ENCODE measurements at places on chromosomes 2 and 18.

- no peak for ATAC-seq
Observed at GRCh38 chr18:48026216-48026615, 95.8 kb upstream of the SMAD2 start.

DNA sequence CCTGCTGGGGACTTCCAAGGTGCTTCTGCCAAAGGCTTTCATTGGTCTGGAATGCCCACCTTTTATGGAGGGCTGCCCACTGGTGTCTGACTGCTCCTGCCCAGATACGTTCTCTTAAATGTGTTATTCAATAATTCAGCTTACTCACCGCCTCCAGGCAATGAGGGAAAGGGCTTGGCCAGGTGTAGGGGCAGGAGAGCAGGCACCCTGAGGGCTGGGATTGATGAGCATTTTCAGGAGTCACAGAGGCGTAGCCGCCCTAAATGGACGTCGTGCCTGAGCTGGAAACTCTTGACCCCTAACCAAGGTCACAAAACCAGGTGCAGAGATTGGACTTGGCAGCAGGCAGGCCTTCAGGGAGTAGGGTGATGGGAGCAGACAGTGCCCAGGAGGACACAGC, 26.8 kb downstream of the MAL start:
- ATAC-seq, result peak; percentile 41

DNA sequence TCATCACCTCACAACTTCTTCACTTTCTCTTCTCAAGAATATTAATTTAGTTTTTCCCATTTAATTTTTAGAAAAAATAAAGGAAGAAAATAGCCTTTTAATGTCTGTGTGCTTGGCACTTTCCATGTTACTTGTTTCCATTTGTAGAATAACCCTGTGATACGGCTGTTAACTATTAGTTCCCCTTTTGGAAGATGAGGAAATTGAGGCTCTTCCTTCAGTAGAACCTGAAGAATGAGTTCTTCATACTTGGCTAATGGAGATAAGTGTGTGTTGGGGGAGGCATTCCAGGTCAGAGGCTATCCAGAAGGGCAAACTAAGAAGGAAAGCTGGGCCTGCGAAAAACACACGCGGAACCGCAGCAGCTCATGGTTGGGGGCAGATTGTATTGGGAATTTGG, 38.3 kb downstream of the ZNF532 start:
- no peak for ATAC-seq

- no peak for ATAC-seq
Observed at GRCh38 chr2:226916669-226917068, 80.8 kb downstream of the RHBDD1 start.

GRCh38 chr2:1431886-1432400, 18.7 kb downstream of the TPO start:
- no peak for ATAC-seq

- ATAC-seq, result no peak
Observed at GRCh38 chr2:128593879-128594650, 275.4 kb upstream of the HS6ST1 start.

DNA sequence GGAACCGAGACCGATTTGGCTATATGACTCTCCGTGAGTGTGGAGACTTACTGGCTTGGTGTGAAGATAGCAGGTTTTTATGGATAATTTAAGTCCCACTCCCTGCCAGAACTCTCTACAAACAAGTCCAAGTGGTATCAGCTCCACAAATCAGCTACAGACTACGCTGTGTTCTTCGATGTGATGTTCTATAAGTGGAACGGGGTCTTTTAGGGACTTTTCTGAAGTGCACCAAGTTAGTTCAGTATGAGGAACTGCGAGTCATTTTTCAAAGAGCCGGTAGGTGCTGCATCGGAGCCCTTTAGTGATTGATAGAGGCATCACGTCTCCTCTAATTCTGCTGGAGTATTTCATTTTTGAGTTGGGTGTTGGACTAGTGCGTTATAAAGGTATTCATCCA, 107.1 kb downstream of the TSHZ1 start:
- ATAC-seq, result no peak

All from esophagus mucosa (tissue), 1 donor.